ENCODE measurements at places on chromosomes 7 and 10.

- no peak for DNase-seq
These were observed 38.9 kb downstream of the AKAP9 start for GRCh38 chr7:91979590-91979989.

DNA sequence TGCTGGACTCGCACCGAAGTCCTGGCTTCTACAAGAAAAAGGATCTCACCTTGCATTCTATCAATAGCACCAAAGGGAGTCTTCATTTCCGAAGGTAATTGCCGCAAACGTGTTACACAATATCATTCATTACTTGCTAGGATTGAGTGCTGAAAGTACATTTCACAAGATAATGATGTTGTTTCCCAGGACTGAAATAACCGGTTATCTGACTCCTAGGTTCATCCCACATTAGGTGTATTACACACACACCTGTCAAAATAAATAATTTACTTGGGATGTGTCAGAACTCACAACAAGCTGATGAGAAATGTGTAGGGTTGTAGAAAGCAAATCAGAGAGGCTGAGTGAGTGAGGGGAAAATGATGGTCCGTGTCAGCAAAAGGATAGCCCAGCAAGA is 219.4 kb upstream of the RHOBTB1 start:
- no peak for DNase-seq

DNA sequence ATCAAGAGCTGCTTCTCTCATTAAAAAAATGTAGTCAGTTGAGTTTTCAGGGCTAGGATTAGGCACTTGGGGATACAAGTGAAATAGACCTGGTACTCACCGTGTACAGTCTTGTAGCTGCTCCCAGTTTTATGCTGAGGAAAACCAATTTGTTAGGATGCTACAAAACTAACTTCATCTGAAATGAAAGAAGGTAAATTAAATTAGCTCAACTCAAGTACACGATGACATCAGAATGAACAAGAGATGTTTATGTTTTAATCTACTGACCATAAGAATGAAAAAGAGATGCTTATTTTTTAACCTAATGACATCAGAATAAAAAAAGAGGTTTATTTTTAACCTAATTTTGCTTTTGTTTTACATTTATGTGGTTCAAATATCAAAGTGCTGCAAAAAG is 73.7 kb downstream of the AP3M1 start:
- DNase-seq = no peak

DNA sequence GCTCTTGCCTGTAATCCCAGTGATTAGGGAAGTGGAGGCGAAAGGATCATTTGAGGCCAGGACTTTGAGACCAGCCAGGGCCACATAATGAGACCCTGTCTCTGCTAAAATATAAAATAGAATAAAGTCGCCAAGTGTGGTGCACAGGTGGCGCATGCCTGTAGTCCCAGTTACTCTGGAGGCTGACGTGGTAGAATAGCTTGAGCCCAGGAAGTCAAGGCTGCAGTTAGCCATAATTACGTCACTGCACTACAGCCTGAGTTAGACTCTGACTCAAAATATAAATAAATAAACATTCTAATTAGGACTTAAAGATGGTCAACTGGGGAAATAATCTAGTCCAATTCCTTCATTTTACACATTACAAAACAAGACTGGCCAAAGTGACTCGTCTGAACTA is 768 bp downstream of the CHCHD2 start:
- DNase-seq = no peak

DNA sequence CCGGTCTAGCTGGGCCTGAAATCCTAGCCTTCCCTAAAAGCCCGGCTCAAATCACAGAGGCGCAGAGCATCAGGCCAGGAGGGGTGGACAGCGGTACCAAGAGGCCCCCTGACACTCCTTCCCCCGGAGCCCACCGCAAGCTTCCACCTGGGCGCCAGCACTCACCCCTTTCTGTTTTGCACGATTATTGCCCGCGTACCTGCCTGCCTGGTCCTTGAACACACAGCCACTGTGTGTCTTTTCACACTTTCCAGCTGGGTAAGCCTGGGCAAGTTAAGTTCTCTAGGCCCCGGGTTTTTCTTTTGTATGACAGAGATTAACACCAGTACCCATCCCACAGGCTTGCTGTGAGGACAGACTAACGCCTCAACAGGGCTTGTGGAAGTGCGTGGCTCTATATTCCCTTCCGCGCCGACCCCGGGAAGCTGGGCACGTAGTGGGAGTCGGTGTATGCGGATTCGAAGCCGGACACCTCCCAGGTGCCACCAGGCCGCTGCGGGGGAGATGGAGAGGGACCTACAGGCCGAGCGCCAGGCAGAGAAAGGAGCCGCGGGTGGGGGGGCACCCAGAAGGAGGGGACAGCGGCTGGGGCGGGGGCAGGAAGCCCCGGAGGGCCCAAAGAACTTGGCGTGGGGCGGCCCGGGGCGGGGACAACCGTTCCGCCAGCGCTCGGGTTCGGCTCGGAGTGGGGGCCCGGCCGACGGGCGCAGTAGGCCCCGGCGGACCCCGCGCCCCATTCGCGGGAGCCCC is 792 bp downstream of the ZNF746 start:
- DNase-seq = no peak

DNA sequence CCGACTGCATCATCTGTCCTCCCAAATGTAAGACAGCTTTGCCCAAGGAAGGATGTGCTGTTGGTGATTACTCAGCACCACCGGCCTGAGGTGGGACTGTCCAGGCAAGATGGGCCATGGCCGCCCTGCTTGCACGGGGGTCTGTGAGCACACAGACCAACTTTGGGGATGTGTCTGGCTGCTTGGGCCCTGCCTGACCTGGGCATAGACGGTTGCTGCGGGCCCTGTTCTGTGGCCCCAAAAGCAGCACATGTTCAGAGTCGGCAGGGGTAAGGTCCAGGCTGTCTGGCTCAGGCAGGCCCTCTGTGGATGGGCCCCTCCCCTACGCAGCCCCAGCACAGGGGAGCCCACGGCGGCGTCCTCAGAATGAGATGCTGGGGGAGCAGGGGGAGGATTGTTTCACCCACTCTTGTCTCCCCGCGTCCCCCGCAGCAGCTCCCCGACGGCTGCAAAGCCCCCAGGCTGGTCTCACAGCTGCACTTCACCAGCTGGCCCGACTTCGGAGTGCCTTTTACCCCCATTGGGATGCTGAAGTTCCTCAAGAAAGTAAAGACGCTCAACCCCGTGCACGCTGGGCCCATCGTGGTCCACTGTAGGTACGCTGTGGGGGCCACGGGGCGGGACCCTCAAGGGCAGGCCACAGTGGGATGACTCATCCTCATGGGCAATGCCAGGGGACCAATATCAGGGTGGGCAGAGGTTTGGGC is 58.4 kb downstream of the MKI67 start:
- DNase-seq = no peak

GRCh38 chr7:20444030-20444800 is 113.5 kb downstream of the ITGB8 start:
- DNase-seq = no peak

DNA sequence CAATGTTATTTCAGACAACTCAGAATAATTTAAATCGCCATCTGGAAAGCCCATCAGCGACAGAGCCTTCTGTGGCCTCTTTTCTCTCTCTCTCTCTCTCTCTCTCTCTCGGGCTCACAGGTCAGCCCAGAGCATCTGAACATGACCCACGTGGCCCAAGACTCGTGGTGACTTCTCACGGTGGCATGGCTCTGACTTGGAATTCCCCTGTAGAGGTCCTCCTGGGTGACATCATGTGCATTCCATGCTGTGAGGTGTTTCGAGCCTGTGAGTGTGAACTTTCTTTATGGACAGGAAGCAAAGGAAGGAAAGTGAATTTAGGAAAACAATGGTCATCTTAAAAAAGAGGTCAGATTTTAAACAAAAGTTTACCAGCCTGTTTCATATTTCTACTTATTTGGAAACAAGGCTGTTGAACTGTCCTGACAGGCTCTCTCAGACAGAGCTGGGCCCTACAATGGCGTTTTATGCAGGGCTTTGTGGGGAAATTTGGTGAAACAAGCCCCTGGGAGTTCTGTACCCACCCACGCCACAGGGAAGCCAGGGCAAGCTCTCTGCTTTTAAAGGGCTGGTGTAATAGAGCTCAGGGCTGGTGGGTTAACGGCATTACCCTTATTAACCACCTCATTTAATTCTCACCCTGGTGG is 359.7 kb upstream of the ZNF32 start:
- DNase-seq = no peak

GRCh38 chr10:36344240-36345174 is 702.4 kb upstream of the FZD8 start:
- no peak for DNase-seq

GRCh38 chr10:3263747-3264146 is 91.2 kb upstream of the PITRM1 start:
- DNase-seq = no peak

DNA sequence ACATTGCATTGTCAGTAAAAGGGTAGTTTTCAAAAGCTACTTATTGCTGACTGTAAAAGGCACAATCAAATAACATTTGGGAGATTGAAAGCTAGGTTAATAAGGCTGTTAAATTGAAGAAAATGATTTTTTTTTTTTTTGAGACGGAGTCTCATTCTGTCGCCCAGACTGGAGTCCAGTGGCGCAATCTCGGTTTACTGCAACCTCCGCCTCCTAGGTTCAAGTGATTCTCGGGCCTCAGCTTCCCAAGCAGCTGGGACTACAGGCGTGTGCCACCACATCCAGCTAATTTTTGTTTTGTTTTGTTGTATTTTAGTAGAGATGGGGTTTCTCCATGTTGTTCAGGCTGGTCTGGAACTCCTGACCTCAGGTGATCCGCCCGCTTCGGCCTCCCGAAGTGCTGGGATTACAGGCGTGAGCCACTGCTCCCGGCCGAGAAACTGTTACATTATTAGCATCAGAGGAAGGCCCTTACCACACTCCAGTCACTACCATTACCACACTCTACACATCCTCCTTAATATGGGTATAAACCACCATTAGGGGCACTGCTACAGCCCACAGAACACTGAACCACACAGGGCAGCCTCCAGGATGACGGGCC is 1.0 kb downstream of the CYP51A1 start:
- no peak for DNase-seq

- DNase-seq = no peak
These were observed 21.7 kb upstream of the ZNF365 start for GRCh38 chr10:62352356-62352970.

DNA sequence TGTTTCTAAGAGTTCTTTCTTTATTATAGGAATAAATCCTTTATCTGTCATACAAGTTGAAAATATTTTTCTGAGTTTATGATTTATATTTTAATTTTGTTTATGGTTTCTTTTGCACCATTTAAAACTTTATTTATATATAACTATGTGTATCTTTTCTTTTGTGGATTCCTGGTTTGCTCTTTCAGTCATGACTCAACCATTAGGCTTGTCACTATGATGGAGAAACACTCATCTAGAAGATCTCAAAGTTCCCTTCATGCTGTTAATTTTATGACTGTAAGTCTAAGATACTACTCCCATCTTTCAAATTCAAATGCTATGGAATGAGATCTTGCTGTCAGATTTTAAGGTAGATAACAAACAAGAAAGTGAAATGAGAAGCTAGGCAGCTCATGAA is 199.5 kb downstream of the INHBA start:
- DNase-seq = no peak

DNA sequence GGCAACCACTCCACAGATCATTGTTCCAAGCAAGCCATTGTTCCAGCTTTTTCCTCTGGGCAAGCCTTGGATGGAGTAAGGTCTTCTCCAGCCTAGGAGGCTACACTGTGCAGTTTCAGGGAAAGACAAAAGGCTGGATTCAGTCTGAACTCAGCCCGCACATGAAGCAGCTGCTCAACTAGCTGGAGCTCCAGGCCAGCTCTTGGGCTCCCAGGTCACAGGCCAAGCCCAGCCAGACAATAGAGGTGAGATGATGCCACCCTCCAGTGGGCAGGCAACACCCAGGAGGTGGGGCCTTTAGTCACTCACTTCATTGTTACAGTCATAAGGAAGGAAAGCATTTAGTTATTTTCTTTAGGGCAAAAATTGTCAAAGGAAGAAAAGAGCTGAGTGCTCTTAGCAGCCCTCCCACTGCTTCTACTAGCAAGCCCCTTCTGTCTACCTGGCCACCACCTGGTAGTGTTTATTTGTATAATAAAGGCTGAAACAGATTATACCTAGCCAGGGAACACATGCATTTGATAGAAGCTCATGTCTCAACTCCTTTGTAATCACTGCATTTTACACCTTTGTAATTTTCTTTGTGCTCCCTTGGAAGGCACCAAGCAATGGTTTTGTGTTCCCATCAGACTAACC is 253.4 kb downstream of the WDR11 start:
- DNase-seq = peak; percentile 29

GRCh38 chr7:74164985-74165456 is 9.1 kb upstream of the EIF4H start:
- DNase-seq = no peak

- no peak for DNase-seq
These were observed 14.5 kb downstream of the AKR1B1 start for GRCh38 chr7:134444198-134444960.

GRCh38 chr7:149644754-149645153 is 128.6 kb downstream of the ZNF467 start:
- no peak for DNase-seq

DNA sequence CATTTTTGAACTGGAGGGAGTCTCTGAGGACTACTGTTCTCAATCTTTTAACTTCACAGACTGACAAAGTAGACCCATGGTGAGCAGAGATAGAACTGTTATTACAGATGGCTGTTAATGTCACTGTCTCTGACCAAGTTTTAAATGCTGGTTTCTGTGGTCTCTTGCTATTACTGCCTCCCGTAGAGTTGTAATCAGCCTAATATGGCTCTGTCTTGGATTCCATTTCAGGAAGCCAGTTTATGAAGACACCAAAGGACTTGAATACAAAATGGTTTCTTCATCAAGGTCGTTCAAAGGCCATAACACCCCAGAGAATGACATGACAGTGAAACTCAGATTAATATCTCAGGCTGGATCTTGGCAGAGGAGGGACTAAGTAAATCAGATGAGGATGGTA is 3.9 kb downstream of the SFRP4 start:
- DNase-seq = no peak

DNA sequence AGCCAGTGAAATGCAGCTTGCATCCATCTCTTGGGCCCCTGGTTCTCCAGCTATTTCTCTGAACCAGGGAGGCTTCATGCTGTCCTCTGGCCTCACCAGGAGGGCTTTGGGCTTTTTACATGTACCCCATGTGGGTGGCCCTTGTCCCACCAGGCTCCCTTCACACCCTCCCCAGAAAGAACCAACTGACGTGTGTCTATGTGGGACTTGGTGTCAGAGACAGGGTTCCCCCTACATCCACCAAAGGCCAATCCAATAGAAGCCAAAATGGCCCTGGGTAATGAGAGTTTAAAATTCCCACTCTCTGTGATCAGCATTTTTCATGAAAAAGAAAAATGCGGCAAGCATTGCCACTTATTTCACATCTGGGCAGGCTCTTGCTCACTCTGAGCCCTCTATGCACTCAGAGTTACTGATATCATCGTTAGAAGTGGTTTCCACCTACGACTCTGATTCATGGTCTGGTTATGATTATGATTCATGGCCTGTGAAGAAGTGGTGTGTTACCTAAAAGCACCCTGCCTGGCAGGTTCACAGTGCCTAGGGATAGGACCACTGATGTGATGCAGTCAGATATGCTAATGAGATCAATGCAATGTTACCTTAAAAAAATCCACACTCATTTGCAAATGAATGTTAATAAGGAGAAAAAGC is 133.5 kb downstream of the BUB3 start:
- DNase-seq = no peak

GRCh38 chr10:35638101-35638500 is 4.0 kb downstream of the FZD8 start:
- DNase-seq = no peak

GRCh38 chr7:116021237-116021636 is 9.3 kb downstream of the TFEC start:
- no peak for DNase-seq
